Stimulated activated CD4-positive, alpha-beta T cell treated with anti-CD3 and anti-CD28 coated beads, Interleukin-1b, Interleukin-23, amount 100 ng/mL, for 24 hours (primary cell): ENCODE measurements at places on chromosomes 4 and X.

DNA sequence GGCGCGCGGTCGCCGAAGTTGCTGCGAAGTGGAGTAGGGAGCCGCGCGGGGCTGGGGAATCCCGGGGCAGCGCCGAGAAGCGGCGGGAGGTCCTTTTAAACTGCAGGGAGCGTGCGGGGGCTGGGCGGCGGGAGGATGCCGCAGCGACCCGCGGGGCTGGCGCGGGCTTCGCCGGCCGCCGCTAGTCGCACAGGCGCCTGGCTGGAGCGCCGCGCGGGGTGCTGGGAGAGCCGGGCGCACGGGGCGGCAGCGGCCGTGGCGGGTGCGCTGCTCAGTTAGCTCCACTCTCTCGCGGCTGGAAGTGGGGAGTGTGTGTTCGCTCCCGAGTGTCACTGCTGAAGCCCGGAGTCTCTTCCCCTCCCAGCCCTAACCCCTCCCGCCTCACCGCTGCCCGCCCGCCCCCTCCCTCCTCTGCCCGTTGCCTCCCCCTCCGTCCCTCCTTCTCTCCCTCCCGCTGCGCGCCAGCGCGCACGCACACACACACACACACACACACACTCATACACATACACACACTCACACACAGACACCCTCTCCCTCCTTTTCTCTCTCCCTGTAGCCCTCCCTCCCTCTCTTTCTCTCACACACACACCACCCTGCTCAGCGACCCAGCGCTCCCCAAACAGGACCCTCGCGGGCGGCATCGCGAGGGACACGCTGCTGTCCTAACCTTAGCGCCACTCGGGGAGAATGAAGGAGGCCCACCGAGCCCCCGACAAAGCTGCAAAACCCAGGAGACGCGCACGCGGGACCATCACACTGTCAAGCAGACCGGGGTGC is at the start of gene NDNF:
Gene NDNF, minus strand, starts transcription at position 312 of the 780 bp plus-strand sequence. CDS start 26,698 bp downstream, outside the sequence.
- peak; percentile 34 for DNase-seq

DNA sequence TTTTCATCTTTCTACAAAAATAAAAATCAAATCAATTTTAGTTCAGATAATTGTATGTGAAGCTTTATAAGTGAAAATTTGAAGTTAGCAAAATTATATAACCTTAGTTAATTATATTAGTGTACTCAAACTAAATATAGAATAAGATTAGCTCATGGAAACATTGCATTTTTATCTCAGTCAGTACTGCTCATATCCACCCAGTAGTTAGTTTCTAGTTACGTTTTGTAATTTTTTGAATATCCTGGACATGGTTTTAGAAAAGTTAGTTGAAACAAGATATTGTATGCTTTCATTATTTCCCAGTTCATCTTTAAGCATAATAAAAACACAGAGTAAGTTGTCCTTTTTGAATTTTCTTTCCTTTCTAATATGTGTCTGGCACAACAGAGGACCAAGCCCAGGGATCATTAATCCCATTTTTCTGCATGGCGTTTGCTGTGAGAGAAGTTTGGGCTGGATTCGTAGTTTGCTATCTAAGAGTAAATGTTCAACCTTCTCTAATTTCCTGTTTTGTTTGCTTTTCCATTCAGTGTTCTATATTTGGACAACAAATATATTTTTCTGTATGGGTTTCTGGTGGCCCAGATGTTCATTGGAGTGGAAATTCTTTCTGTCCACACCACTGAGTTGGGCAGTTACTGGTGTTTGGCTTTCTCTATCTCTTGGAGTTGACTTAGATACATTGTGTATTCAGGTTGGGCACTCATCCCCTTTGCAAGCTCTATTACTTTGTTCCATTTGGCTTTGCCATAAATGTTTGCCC is 12.1 kb downstream of the TBL1X start:
- DNase-seq, result no peak

DNA sequence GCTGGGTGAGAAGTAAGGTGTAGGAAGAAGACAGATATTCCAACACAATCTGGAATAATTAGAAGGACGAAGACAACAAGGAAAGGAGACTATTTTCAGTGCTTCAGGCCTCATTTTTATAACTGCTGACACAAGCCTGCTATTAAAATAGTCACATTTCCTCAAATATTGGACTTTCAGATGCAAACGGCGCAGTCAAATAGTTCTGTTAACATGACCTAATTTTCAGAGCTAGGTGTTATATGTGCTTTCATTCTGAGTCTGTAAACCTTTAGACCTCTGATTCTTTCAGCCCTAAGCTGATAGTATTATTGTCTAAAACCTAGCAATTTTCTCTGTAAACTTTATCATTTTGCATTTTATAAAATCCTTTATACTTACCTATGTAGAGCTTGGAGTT is 261.5 kb downstream of the IL1RAPL1 start:
- DNase-seq, result no peak

DNA sequence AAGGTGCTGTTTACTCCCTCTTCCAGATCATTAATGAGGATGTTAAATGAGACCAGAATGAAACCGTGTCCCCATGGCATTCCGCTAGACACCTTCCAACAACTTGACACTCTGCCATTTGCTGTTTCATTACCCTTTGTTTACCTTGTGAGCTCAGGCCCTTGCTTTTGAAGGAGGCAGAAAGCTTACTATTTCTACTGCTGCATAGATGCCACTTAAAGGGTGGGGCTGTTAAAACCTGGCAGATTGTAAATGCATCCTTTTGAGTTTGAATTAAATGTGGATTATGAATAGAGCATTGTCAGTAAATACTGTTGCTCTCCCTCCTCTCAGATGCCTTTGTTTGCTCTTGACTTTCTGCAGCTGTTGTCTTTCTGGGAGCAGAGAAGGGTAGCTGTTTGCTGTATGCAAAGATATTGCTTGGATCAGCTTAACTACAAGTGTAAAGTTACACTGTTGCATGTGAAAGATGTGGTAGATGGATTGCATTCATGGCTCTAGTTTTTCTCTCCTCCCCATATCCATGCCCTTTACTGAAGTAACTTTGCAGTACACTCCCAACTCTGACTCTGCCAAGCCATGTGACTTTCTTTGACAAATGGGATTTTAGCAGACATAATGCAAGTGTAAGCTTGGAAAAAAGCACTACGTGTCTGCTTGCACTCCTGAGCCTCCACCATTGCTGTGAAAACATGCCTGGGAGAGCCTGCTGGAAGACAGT is 75.0 kb upstream of the DHX15 start:
- DNase-seq, result no peak

DNA sequence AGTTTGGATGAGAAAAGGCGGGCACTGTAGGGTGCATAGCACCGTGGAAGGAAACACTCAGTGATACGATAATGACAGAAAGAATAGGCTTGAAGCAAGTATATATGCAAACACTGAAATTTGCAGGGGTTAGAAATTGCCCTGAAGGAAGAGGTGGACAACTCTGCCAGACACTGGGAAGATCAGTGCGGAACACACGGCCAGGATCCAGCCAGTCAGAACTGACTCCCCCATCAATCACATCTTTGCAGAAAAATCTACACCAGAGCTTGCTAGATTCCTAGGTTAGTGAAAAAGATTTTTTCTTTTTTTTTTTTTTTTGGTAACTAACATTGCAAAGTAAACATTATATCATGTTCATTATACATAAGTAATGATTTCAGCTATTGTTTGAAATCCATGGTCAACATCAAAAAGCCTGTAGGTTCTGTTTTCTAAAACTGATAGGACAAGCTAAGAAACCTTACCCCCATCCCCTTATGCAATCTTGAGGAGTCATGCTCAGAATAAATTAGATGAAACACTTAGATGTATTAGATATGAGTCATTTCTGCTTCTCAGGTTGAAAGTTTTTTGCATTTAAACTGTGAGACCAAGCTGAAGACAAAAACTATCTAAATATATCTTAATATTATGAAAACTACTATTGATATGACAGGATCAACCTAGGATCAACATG is 38.9 kb downstream of the TRIML1 start:
- no peak for DNase-seq

DNA sequence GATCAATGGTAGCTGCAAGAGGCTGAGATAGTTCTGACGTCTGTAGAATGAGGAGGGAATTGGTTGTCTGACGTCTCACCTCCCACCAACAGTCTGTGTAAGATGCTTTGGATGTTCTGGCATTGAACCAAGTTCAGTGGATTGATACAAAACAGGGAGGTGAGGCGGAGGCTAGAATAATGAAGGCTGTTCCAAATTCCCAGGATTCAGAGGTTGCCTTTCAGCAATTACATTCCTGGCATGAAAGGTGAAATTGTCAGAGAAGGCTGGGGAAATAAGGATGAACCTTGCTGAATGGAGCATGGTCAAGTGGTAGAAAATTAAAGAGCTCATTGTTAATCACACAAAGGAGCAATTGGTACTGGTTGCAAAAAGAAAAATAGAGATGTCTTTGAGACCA is 241.6 kb downstream of the FBXW7 start:
- DNase-seq, result no peak

GRCh38 chrX:63927848-63928247 is 142.8 kb upstream of the ARHGEF9 start:
- no peak for DNase-seq
